ENCODE measurements at places on chromosomes 6 and 20. TPM values are rescaled to one million over a fixed set of nuclear protein-coding genes. Genes with fewer than 3 reads are reported as not detected.
A peak's percentile ranks its signal among the peaks of the same experiment; 100 is the strongest.

- DNase-seq = no peak
Measured at GRCh38 chr6:111406200-111406721, 76.8 kb downstream of the REV3L start.

IL17F gene
- not detected for polyA plus RNA-seq

- no peak for DNase-seq
Measured at GRCh38 chr20:54291339-54292010, 83.6 kb downstream of the PFDN4 start.

DNA sequence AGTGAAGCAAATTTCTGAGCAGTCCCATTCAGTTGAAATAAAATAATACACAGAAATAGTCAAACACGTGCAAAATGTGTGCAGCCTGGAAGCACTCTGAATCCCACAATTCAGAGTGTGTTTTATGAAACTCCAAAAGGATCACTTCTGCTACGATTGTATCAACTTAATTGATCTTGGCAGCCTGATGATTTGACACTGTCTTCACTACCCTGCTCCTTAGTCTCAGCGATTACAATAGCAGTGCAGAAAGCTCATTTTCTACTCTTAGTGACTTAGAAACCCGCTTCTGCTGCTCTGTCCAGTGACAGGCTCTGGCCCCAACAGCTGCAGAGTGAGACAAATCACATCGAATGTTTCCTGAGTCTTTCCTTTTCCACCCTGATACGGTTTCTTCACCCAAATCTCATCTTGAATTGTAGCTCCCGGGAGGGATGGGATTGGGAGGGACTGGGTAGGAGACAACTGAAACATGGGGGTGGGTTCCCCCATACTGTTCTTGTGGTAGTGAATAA is 16.2 kb upstream of the EMILIN3 start:
- DNase-seq = peak; percentile 49

DNA sequence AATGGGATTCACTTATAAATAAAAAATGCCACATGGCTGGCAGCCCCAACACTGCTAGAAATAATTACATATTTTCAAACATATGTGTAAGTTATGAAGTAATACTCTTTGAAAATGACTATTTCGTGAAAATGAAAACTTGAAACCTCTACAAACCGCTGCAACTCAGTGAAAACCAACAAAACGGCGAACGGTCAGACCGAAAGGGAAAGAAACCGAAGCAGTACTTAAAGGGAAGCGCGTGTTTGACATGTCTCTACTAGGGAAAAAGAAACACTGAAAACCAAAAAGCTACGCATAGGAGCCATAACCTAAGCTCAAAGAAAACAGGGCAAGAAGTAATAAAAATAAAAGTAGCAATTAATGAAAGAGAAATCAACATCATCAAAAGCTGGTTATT is 121.0 kb upstream of the GGTLC1 start:
- DNase-seq = no peak

GRCh38 chr6:169841907-169842606 is 90.6 kb downstream of the ERMARD start:
- no peak for DNase-seq

DNA sequence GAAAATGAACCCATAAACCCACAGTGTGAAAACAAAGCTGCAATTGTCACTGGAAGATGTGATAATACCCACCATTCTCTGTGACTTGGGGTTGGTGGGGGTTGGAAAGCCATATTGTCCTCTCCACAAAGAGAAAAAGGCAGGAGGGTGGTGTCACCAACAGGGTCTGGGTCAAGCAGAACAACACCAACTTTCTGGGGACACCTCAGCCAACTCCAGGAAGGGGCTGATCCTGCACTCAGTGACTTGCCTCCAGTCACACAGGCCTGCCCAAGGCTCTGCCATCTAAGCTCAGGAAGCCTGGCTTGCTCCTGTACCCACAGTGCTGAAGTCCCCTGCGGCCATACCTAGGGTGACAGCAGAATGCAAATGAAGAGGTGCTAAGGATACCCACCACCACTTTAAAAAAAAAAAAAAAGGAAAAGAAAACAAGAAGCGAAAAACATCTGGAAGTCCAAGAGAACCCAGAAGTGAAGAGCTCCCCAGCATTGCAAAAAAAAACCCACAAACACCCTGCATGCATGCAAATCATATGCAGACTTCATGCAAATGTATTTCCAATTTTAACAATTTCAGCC is 110.6 kb downstream of the PREX1 start:
- no peak for DNase-seq

- DNase-seq = no peak
Measured at GRCh38 chr6:137102050-137102848, 57.5 kb upstream of the IL20RA start.

RIN2 gene
- 32.0 TPM for polyA plus RNA-seq

DNA sequence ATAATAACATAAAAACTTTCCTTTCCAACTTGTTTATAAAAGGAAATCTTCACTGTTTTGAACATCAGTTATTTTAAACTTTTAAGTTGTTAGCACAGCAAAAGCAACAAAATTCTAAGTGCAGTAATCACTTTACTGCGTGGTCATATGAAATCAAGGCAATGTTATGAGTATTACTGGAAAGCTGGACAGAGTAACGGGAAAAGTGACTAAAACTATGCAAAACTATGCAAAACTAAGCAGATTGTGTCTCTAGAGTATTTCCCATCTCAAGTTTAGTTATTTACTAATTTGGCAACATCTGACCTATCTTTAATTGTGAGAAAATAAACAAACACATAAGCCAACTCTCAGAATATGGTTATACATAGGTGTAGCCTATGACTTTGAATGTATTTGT is 10.9 kb upstream of the ANKEF1 start:
- peak; percentile 25 for DNase-seq

DNA sequence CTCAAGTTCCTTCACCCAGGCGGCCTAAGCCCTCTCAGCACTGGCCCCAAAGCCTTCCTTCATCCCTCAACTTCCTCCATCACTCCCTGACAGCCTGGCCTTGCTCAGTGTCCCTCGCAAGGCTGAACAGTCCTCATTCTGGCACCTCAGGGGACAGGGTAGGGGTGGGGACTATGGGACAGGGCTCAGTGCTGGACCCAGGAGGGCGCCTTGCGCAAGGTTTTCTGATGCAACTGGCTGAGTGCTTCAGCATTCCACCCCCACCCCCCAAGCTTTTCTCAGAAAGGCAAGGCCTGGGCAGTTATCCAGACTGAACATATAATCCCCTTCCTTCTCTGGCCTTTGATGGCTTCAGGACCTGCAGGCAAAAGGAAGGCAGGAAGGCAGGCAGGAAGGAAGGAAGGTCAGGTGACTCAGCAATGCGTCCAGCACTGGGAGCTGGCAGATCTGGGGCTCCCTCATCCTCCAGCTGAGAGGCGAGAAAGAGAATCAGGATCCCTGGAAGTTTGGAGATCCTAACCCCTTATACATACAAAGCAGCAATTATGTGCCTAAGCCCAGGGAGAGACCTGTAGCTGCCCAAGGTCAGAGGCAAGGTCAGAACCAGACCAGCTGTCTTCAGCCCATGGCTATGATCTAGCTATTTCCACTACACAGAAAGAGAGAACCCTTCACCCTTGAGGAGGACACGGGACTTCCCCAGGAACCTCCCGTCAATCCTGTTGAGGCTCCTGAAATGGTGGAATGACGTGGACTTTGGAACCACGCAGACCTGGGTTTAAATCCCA is 8.6 kb upstream of the TRIB3 start:
- DNase-seq = no peak

- no peak for DNase-seq
Measured at GRCh38 chr6:142816031-142816430, 128.9 kb downstream of the HIVEP2 start.

GRCh38 chr6:153043719-153044118 is 41.2 kb upstream of the MTRF1L start:
- DNase-seq = no peak

DNA sequence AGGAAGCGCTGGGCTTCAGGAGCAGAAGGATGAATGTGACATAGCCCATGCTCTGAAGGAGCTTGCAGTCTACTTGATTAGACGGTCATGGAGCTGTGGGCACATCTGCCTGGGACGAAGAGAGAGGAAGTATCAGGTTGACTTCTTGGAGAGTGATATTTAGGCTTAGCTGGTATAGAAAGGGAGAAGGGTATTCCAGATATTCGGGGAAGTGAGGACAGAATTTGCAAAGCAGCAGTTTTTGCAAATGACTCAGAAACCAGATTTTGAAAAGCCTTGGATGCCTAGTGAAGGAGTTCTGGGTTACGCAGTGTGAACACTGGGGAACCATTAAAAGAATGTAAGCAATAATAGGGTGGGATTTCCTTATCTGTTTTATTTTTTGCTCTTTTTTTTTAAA is 60.7 kb downstream of the EYA4 start:
- no peak for DNase-seq

GRCh38 chr6:87012743-87013142 is 75.4 kb downstream of the HTR1E start:
- DNase-seq = no peak

GRCh38 chr6:154236646-154237301 is 119.8 kb downstream of the IPCEF1 start:
- DNase-seq = no peak

DNA sequence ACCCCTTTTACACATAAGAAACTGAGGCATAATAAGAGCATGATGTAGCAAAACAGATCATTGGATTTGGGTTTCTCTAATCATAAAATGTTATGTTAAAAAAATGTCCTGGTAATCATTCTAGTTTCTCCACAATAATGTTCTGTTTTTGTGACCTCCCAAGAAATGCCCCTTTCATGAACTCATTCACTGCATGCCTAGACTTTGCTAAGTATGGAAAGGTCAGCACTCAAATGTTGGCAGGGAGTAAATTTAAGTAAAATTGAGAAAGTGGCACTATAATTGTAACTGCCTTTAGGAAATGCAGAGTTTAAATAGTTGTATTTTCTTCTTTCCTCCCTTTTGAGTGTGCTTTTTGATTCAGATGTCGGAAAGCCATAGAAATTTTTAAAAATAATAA is 48.5 kb upstream of the ID4 start:
- DNase-seq = no peak

GSTA3 gene
- polyA plus RNA-seq = not detected

DNA sequence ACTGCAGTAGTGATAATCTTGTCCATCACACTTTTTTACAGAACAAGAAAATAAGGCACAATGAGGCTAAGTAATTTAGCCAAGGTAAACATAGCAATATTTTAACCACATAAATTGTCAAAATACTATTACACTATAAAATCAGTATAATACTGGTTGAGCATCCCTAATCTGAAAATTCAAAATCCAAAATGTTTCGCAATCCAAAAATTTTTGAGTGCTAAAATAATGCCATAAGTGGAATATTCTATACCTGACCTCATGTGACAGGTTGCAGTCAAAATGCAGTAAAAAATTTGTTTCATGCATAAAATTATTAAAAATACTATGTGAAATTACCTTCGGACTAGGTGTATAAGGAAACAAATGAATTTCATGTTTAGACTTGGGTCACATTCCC is 101.5 kb downstream of the PDSS2 start:
- no peak for DNase-seq

GRCh38 chr6:106069478-106069877 is 16.7 kb upstream of the PRDM1 start:
- no peak for DNase-seq

DNA sequence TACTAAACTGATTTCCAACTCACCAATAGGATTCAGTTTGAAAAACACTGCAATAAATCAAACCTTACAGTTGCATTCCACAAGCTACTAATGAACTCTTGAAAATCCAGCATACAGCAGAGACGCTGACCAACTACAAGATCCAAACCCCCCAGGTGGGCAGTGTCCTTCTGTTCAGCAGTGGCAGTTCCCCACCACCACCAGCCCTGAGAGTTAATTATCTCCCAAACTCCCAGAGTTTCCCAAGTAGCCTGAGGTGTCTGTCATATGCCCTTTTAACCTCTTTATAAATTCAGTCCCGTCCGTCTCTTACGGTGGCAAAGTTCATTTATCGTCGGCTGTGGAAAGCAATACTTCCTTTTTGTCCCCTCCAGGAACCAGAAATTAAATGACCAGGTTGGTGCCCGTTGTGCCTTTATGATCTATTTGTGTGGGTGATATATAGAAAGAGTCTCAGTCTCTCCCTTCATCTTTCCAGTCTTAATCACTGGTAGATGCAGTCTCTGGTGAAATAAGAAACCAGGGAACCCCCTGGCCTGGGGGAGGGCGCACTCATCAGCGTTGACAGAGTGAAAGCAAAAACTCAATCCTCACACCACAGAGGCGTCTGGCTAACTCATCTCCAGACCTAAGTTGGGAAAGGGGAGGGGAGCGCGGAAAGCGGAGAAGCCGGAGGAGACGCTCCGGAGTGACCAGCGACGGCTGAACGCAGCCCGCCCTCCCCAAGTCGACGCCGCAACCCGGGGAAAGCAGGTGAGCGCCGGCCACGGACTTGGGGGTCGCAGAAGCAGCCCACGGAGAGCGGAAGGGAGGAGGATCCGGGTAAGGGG is 717 bp downstream of the MRPL14 start:
- peak; percentile 72 for DNase-seq

DNA sequence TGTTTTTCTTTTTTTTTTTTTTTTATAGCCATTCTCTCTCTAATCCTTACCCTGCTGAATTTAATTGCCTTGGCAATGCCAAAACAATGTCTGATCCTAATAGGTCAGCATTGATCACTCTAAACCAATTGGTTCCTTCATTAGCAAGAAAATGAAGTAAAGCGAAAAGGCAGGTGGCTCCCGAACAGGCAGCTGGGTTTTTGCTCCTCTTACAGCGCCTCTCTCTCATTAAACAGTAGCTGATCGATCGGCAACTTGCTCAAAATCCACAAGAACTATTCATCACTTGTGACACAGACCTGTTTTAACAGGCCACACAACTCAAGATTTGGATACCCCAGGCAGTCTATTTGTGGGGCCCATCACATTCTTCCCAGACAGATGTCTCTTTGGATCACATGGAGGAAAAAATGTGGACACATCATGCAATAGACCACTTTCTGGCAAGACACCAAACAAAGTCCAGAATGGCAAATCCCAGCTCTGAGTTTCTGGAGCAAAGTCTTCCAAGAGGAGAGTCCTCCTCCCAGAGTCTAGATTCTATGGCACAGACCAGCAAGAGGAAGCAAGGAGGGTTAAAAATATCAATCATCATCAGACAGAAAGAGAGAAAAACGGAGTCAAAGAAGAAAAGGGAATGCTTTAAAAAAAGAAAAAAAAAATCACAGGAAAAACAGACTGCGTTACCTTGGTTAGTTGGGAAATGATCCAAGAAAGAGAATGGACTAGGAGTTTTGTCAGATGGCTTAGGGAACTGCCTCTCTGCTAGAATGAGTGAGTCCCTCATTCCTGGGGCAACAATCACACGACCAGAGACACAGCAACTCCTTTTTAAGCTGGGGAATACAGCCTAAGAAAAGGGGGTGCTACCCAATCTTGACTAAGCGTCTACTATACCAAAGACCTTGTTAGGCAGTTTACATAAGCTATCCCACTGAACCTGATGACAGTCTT is 247.8 kb downstream of the BTBD9 start:
- no peak for DNase-seq

GRCh38 chr6:46393161-46393939 is 97.9 kb downstream of the RCAN2 start:
- no peak for DNase-seq

TOP1 gene
- polyA plus RNA-seq = 58.8 TPM

GRCh38 chr6:39902786-39903465 is 31.3 kb downstream of the MOCS1 start:
- DNase-seq = no peak

UBE2V1 gene
- 112 TPM for polyA plus RNA-seq

Measured in hindlimb muscle (tissue), 1 donor.